ENCODE measurements at places on chromosomes 3 and 15.

- peak; percentile 46 for DNase-seq
Observed at GRCh38 chr15:38699633-38700230, 135.1 kb upstream of the RASGRP1 start.

- DNase-seq, result no peak
Observed at GRCh38 chr3:123831420-123831819, 52.7 kb downstream of the MYLK start.

DNA sequence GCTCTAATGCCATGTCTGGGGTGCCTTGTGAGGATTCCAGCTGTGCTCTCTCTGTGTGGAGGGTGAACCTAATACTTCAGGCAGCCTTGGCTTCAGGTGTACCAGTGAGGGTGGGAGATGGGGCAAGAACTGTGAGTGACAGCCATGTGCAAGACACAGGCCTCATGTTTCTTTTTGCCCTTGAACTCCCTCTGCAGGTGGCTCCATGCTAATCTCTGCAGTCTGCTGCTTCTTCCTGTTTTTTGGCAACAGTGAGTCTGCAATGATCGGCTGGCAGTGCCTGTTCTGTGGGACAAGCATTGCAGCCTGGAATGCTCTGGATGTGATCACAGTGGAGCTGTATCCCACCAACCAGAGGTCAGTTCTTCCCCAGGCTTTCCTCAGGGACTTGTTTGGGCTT lies 189.3 kb downstream of the SV2B start:
- DNase-seq, result no peak

- DNase-seq, result peak; percentile 9
Observed at GRCh38 chr3:55571913-55572312, 84.8 kb upstream of the WNT5A start.

GRCh38 chr3:144272680-144273079 lies 301.1 kb downstream of the DIPK2A start:
- no peak for DNase-seq

DNA sequence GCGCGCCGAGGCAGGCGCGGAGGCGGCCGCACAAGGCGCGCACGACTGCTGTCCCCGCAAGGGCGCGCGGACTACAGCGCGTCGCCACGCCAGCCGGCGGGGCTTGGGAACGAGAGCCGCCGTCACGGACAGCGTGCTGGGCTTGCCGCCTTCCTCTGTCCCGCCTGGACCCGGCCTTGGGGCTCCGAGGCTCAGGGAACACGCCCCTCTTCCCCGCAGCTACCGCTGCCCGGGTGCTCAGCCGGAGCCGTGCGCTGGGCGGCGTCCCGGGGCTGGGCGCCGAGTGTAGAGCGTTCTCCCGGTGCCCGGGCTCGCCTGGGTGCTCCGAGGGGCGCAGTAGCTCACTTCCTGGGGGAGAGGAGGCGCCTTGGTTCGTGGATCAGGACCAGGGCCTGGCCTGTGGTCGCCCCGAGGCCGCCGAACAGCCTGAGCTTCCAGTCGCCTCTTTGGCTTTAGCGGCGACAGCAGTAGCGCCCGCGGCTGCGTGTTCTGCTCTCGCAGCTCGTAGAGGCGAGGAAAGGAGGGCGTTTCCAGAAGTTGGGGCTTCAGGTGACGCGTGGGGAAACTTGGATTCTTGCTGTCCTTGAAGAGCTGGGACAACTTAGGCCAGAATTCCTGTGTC lies 226.7 kb upstream of the C2CD4B start:
- DNase-seq, result peak; percentile 94

GRCh38 chr3:159458010-159458409 lies 530.6 kb upstream of the IL12A start:
- no peak for DNase-seq

DNA sequence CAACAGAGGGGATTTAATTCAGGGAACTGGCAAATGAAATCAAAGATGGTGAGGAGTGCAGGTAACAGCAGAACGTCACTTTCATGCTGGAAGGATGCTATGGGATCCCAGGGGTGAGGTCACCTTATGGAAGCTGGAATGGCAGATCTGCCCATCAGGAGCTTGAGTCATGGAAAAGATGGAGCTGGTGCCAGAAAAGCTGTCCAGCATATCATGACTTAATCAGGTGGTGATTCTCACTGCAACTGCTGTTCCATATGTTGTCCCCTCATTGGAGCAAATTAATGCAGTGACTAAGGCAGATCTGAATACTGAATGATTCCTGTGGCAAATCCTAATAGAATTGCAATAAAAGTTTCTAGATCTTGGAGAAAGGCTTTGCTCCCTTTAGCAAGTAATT lies 38.4 kb downstream of the HHLA2 start:
- DNase-seq, result no peak

- no peak for DNase-seq
Observed at GRCh38 chr3:119643528-119643927, 16.9 kb downstream of the POPDC2 start.

DNA sequence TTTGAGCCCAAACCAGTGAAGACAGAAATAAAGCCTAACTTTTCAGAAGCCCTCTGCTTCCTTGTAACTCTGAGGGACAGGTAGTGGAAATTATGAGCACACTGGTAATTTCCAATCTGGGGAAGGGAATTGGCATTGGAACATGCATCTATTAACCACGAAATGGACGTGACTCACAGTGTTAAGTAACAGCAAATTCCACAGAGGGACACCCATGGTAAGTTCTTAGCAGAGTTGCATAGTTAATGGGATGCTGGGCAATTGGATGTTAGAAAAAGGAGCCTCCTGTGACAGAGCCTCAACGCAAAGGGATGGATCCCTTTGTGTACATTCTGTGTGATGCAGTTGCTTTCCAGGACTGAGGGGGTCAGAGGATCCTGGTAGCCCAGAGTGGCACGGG lies 168.6 kb downstream of the SEMA6D start:
- DNase-seq, result no peak

- no peak for DNase-seq
Observed at GRCh38 chr3:128597900-128598299, 52.7 kb downstream of the RPN1 start.

GRCh38 chr15:89625716-89626115 lies 29.6 kb downstream of the KIF7 start:
- no peak for DNase-seq

DNA sequence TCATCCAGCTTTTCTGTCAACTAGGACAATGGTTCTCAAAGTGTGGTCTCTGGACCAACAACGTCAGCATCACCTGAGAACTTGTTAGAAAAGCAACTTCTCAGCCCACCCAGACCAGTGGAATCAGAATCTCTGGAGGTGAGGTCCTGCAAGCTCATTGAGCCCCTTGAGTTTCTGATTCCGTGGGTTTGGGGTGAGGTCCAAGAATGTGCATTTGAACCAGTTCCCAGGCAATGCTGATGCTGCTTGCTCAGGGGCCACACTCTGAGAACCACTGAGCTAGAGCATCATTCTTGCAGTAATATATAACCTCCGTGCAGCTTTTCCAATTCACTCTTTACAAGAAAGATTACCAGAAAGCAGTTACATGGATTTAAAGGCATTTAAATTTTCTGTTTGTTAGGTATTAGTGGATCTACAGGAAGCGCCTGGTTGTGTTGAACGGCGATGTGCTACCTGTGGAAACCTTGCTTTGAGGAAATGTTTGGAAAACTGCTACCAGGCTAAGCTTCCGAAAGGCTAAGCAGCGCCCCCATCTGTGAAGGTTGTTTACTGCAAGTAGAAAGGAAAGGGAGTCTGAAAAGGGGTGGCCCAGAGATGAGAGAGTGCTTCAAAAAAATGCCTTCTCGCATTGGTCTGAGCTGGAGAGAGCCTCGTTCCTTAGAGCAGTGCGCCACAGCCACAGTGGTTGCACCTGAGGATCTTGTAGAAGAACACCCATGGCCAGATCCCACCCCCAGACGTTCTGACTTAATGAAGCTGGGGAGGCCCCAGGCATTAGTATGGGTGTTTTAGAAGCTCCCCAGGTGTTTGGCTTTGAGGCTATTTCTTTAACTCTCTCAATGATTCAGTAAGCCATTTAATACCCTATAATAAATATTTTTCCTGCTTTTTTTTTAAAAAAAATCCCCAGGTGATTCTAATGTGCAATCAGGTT lies 50.0 kb downstream of the RLBP1 start:
- peak; percentile 42 for DNase-seq

- DNase-seq, result no peak
Observed at GRCh38 chr15:48371961-48372360, 40.7 kb downstream of the DUT start.

- no peak for DNase-seq
Observed at GRCh38 chr3:12705981-12706380, 42.1 kb upstream of the RAF1 start.

GRCh38 chr15:75328493-75329314 lies 7.2 kb upstream of the COMMD4 start:
- DNase-seq, result no peak
